Renal pelvis (tissue), 12 donors: ENCODE measurements at places on chromosomes 3 and 15. TPM values are rescaled to one million over a fixed set of nuclear protein-coding genes. Genes with fewer than 3 reads are reported as not detected.

Gene C3orf20
- polyA plus RNA-seq = 0.77 TPM

Gene CSK
- polyA plus RNA-seq = 46.0 TPM

Gene MEIS2
- polyA plus RNA-seq = 114 TPM

Gene GRM7
- polyA plus RNA-seq = 1.5 TPM

Gene SERINC4
- 0.47 TPM for polyA plus RNA-seq

Gene GADL1
- polyA plus RNA-seq = 4.1 TPM

Gene GOLGA6A
- not detected for polyA plus RNA-seq

Gene CFAP91
- polyA plus RNA-seq = 34.8 TPM

Gene CCDC191
- polyA plus RNA-seq = 13.4 TPM

Gene WDR5B
- polyA plus RNA-seq = 9.2 TPM

Gene CCDC71
- 30.2 TPM for polyA plus RNA-seq

Gene SEMA6D
- polyA plus RNA-seq = 37.1 TPM

Gene PLSCR2
- 1.2 TPM for polyA plus RNA-seq

Gene ACAN
- polyA plus RNA-seq = 2.7 TPM

Gene AGBL1
- 0.14 TPM for polyA plus RNA-seq

Gene KLHL40
- 0.07 TPM for polyA plus RNA-seq

Gene ARRDC4
- polyA plus RNA-seq = 36.5 TPM

Gene GUCA1C
- 0.57 TPM for polyA plus RNA-seq
